CD4-positive, alpha-beta T cell treated with Interleukin-6 at 100 ng/mL for 8 hours (primary cell): ENCODE measurements at places on chromosomes 4 and X.

GRCh38 chrX:111131572-111131971, 35.6 kb downstream of the PAK3 start:
- no peak for DNase-seq

DNA sequence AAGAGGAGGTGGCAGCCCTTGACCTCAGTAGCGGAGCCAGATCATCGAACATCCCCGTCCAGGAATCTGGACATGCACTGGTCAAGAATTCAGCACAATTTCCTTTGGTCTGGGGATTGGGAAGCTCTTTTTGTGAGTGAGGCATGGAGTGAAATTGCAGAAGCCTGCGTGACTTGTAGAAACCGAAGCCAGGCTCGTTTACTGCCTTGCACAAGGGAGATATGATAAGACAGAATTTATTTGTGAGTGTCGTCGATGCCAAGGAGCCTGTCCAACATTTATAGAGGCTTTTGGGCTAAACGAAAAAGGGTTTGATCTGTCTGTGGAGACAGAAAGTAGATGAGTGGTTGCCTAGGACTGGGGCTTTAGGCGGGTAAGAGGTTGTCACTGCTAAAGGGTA, 50.6 kb downstream of the TBL1X start:
- DNase-seq = no peak

DNA sequence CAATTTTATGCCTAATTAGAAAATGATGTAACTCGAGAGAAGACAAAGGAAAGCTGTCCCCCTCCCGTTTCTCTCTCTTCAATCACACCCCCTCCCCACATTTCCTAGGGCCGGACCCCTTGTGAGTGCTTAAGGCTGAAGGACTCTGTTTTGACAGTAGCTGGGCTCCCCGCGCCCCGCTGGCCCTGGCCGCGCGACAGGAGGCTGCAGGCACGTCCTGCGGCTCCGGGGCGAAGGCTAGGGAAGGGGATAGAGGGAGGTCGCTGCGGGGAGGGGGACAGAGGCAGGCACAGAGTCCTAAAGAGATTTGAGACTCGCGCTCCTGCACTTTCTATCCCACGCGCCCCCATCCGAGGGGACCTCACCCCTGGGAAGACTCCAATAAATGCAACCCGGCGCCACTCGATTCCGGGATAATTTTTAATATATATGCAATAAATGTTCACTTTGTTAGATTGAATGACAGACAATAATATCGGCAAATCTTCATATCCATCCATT, 56.2 kb upstream of the TMEM33 start:
- DNase-seq = no peak

- DNase-seq = peak; percentile 75
These were observed 175.5 kb downstream of the DHRSX start for GRCh38 chrX:2325076-2325784.

GRCh38 chrX:84876876-84877275, 126.8 kb upstream of the APOOL start:
- no peak for DNase-seq

- no peak for DNase-seq
These were observed 108.0 kb downstream of the SLIT2 start for GRCh38 chr4:20359692-20360091.

GRCh38 chrX:69015156-69015555, 150.1 kb downstream of the PJA1 start:
- DNase-seq = no peak

DNA sequence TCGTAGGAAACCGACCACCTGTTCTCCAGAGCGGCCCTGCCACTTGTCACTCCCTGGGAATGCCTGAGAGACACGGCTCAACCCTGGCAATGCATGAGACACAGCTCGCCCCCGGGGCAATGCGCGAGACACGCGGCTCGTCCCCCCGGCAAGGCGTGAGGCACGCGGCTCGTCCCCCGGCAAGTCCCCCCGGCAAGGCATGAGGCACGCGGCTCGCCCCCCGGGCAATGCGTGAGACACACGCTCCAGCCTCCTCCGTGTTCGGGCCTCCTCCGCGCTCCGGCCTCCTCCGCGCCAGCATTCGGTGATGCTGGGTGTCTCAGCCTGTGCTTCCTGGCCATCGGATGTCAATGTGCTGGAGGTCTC, 27.5 kb upstream of the CPLX1 start:
- no peak for DNase-seq

GRCh38 chr4:105894660-105895582, at the start of gene NPNT:
TSS of gene NPNT (plus strand) at chr4:105895471. CDS start at chr4:105895653, 182 bp downstream.
- DNase-seq = no peak

DNA sequence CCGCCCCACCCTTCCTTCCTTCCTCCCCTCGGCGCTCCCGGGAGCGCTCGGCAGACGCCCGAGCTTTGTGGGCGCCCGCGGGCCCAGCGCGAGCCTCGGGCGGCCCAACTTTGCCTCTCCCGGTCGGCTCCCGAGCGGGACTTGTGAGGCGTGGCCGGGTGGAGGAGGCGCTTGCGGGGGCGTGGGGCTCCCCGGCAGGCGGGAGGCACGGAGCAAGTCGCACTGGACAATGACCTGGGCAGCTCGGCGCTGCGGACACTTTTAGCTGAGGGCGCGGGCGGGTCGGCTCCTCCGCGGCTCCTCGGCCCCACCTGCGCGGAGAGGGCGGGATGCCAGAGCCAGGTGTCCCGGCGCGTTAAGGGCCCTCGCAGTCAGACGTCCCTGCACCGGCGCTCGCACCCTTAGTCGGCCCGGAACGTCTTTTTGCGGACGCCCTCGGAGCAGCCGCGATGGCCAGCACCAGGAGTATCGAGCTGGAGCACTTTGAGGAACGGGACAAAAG, 385 bp downstream of the DCLK2 start:
- no peak for DNase-seq

GRCh38 chrX:50206753-50207152, 2.2 kb downstream of the CCNB3 start:
- DNase-seq = no peak
